NCI-H2171 (cell line): ENCODE measurements at places on chromosomes 2 and 18.

DNA sequence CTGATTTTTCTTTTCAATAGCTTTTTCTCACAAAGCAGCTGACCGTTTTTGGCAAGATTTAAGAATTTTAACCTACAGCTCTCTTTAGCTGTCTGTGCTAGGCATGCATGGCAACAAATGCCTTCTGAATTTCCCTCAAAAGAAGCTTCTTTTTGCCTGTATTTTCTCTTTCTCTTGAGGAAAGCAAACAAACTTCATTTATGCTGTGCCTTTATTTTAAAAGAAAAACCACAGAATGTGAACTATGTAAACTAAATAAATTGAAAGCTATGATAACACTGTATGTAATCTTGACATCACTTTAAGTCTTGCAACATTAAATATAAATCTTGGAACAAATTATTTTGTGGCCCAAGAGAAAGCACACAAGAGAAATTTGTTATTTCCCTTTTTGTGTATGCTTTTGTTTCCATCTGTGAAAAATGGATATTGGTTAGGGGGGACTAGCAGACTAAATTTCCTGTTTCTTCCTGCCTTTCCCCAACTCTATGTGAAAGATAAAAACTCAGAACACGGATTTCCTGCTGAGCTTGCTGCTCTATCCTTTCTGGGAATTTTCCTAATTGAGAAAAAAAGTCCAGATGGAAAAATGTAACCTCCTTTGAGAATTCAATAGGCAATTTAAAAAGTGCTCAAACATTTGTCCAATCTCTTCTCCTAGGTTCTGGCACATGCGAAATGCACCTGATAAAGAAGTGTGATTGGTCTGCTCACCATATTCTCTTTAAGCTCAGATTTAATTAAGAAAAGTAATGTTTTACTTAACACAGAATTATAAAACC is 20.9 kb upstream of the TFPI start:
- no peak for DNase-seq

DNA sequence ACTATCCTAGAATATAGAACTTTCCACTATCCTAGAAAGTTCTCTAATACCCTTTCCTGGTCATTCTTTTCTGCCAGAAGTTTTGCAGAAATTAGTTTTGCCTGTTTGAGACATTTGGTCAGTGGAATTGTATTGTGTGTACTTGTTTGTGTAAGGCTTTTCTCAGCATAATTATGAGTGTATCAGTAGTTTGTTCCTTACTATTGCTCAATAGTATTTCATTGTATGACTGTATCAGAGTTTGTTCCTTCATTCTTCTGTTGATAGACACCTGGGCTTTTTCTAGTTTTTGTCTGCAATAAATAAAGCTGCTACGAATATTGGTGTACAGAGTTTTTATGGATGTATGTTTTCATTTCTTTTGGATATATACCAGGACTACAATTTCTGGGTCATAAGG is 27.2 kb downstream of the CCDC138 start:
- no peak for DNase-seq

DNA sequence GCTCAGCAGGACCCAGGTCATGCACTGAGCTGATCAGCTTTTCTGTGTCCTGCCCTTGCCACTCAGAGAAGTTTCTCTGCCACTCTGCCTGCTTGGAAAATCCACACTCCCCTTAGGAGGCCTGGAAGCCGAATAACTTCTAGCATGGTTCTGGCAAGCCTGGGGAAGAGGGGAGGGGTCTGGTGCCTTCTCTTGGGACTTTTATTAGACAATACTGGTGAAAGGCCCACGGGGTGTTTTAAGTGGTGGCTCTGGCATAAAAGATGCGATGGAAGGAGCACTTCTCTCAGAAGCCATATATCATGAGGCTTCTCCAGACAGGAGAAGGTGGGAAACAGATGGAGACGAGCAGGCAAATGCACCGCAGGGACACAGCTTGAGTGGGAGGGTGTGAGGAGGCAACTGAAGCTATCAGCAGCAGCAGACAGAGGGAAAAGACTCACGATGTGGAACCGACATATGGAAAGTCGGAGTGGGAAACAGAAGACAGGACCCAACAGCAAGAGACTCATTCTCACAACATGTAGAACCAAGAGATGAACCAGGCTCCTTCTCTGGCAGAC is 141.8 kb upstream of the CTNNA2 start:
- DNase-seq, result no peak

DNA sequence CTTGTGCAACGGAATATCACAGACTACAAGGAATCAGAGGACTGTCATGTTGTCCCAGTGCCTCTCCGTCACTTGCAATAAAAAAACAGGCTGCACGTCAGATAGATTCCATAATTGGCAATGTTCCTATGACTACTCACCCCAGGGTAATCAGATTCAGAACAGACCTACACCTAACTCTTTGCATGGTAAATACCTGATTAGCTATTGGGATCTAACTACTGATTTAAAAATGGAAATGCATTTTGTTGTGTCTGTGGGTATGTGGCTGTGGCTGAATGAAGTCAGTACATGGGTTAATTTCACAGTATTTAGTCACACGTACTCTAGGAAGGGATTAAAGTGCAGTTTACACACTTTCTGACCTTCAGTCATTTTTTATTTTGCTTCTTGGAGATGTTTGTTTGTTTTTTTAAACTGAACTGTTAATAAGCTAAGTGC is 91.7 kb downstream of the SCN3A start:
- DNase-seq, result no peak

- peak; percentile 11 for DNase-seq
Observed at GRCh38 chr18:76721207-76721996, 101.0 kb upstream of the ZNF236 start.

DNA sequence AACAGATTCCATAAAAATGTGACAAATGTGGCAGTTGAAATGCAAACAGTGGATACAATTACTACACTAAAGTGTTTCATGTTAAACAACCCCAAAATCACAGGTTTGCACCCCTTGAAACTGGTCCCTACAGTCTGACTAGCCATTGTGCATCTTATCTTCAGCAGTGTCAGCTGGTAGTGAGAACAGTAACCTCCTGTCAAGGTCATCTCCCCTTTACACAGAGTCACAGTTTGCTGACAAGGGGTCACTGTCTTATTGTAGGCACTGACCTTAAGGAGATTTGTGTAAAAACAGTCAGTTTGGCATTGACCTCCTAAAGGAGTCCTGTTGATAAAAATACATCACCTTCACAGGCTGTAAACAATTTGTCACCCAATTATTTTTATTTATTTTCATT is 37.3 kb upstream of the TTC21B start:
- DNase-seq, result no peak

DNA sequence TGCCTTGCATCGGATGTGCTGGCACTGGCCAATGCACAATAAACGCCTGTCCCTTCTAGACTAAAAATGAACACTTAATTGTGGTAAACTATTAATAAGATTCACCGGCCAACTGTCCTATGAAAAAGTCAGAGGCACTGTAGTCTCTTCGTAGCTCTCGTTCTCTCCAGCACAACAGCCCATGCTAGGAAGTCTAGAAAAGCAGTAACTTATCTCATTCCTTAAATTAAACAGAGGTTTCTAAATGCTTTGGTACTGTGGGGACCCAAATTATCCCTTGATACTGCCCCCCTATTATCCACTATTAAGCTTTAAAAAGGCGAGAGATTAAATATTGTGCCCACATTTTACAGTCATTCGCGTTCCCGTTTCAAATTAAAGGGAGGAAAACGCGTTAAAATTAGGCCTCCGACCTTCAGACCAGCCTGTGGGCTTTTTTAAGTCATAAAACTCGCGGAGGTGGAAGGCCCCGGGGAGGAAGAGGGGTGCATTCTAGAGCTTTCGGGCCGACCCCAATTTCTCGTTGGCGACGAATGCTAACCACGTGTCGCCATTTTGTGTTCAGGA is 1.5 kb upstream of the PCBP1 start:
- no peak for DNase-seq

GRCh38 chr2:172048508-172049503 is 36.5 kb upstream of the DLX1 start:
- no peak for DNase-seq

DNA sequence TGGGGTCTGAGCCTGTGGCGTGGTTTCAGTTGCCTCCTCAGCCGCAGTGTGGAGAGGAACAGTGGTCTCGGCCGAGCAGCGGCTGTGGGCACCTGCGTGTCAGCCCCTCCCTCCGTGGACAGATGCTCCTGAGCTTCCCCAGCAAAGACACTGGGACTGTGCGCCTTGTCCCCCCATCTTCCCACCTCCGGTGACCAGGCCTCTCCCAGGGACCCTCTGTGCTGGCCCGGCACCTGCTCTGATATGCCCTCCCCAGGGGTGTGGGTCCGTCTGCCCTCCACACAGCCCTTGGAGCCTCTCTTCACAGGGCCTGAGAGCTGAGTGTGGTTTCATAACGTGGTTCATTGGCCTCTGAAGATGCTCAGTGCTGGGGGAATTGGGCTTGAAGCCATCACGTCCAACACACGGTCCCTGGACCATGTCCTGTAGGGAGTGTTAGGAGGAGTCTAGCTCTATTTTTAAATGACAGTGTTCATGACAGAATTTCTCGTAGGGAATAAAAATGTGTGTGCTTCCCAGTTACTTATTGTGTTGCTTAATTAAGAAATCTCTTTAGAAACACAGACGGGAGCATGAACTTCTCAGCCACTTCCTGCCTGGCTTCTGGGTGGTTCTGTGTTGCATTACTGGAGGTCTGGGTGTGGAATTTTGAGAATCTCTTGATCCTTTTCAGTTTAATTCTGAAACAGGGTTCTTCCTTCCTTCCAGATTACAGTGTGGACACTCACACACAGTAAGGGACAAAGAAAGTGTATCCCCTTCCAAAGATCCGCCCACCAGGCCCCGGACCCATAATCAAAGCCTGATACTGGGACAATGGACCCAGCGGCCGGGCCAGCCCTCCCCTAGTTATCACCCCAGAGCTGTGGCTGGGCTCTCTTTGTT is 110.7 kb downstream of the NFATC1 start:
- DNase-seq, result no peak

- DNase-seq, result no peak
Observed at GRCh38 chr18:40375837-40376236, 1579.2 kb upstream of the PIK3C3 start.

GRCh38 chr18:58316396-58317342 is 272.6 kb downstream of the NEDD4L start:
- no peak for DNase-seq

GRCh38 chr2:234444893-234445292 is 52.0 kb downstream of the ARL4C start:
- no peak for DNase-seq

DNA sequence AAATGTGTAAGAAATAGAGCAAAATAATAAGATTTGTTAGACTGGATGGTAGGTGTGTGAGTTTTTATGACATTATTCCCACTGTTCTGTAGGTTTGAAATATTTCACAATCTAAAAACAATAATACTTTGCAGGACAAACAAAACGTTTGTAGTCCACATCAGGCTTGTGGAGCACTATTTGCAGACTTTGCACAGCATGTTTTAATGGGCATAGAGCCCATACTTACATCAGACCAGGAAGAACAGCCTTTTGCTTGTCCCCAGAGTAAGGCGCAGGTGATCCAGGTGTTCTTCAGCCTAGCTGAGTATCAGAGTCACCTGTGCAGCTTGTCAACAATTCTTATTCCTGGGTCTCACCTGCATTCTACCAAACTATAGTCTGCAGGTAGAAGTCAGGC is 9.1 kb upstream of the STK39 start:
- no peak for DNase-seq

DNA sequence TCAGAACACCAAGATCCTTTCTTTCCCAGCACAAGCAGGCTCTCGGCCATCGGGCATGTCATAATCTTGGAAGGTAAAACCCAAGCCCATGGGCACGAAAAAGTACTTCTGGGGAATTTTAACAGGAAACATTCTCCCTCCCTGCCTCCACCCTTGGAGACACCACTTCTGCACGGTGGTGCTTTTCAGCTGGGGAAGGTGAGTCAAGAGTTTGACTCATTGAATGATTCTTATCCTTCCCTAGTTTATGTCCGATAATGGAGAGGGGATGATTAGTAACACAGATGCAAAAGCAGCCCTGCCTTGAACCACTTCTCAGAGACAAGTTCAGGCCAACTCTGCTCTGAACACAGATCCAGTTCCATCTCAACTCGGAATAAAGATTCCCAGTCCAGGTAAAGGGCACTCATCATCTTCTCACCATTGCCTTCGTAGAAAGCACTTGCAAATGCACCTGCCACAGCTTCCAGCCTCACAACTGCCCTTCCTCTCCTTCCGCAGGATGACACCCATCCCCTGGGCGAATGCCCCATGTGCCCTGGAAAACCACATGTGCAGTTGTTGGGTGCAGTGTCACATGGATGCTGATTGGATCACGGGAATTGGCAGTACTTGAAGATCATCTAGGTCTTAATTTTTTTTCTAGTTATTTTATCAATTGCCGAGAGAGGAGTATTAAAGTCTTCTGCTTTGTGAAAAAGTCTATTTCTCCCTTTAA is 136.2 kb downstream of the PXDN start:
- no peak for DNase-seq

GRCh38 chr2:48694149-48694548 is 61.4 kb downstream of the LHCGR start:
- DNase-seq, result no peak

DNA sequence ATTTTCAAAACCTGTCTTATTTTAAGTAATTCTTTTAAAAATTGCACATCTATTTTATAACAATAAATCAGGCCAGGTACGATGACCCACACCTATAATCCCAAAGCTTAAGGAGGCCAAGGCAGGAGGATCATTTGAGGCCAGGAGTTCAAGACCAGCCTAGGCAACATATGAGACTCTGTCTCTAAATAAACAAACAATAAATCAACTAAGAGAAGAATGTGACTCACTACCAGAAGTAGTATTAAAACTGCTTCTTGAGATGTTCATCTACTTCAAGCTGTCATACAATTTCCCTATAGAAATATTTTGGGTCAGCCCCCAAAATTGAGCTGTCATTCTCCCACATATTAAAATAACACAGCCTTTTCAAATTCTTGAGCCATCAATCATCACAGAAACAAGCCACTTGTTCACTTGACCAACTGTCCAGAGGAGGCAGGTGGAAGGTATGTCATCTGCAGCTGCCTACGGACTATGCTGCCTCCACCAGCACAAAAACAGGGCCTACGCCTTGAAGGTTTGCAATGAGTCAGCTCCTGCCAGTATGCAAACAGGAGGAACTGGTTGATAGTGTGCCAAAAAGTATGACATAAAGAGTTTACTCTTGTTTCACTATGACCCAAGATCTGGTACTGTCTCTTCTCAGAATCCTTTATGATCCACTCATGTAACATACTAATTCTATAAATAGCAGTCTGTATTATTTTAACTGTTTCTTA is 33.6 kb downstream of the KIDINS220 start:
- DNase-seq, result no peak

DNA sequence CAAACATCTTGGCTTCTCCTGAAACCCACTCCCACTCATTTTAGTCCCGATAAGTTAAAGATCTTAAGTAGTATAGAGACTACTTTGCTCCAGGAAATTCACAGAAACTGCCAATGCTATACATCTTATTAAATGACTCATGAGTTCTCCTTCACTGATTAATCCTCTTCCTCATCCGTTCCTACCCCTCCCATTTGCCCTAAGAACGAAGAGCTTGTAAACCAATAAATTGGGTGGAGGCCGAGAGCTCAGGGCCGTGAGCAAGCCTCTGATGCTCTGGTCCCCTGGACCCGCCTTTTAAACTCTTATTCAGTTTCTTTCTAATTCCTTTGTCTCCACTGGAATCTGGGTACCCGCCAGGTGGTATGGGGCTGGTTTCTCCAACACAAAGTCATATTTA is 68.6 kb downstream of the METTL8 start:
- DNase-seq, result no peak
